ENCODE measurements at places on chromosomes 2 and 18. TPM values are rescaled to one million over a fixed set of nuclear protein-coding genes. Genes with fewer than 3 reads are reported as not detected.
A peak's percentile ranks its signal among the peaks of the same experiment; 100 is the strongest.

HNMT gene
- total RNA-seq: 51.9 TPM

GRCh38 chr2:363824-364470 lies 76.1 kb upstream of the ALKAL2 start:
- no peaks in the 10 kb centered on the region for H3K27me3 ChIP-seq
- no peaks in the 10 kb centered on the region for H3K36me3 ChIP-seq
- no peak overlapping the region for H3K27ac ChIP-seq
- H3K4me3 ChIP-seq: no peak overlapping the region

DNA sequence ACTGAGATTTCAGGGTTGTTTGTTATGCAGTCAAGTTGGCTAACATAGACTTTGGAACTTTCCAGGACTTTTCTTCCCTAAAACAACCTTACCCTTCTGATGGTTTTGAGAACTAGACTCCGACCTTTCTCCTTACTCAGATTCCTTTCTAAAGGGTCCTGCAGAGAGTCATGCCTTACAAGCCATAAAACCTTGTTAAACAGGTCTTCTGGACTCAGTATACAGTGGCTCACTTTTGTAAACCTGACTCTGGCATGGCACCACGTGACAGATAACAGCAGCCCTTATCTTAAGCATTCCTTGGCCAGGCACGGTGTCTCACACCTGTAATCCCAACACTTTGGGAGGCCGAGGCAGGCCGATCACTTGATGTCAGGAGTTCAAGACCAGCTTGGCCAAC lies 253.2 kb upstream of the RAB6C start:
- DNase-seq: no peak
- no peaks in the 10 kb centered on the region for H3K36me3 ChIP-seq
- no peak overlapping the region for H3K27ac ChIP-seq
- H3K27me3 ChIP-seq: no peaks in the 10 kb centered on the region
- H3K4me3 ChIP-seq: no peak overlapping the region

GRCh38 chr2:26448651-26449050 lies 29.3 kb downstream of the OTOF start:
- no peak for DNase-seq
- H3K4me1 ChIP-seq: no peaks in the 10 kb centered on the region
- no peaks in the 10 kb centered on the region for H3K36me3 ChIP-seq
- H3K27ac ChIP-seq: no peak overlapping the region
- H3K27me3 ChIP-seq: no peaks in the 10 kb centered on the region

DNA sequence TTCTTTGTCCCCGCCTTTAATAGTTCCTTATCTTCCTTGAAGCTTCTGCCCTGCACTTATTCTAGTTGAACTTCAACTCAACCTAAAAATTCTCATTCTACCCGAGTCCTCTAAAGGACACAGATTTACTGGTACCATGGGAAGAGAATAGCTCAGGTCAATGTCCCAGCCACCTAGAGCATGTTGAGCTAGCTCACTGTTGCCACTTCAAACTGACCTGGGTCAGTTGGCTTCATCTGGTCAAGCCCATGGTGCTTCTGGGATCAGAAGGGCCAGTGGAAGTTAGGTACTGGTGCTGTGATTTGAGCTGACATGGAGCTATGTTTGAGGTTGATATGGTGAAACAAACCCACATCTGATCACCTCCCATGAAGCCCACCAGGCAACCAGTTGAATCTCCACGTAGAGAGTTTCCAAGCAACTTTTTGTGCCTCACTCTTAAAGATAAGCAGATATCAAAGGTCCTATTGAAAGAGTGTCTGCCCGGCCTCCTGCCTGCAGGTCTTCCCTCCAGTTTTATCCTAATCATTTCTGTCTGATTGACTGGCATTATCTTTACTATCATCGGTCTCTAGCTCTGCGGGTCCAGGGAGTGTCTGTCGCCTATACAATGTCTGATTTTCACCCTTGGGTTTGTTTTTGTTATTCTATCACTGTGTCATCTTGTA lies 17.2 kb downstream of the GREB1 start:
- DNase-seq: no peak
- no peak overlapping the region for H3K27ac ChIP-seq
- H3K4me1 ChIP-seq: no peaks in the 10 kb centered on the region

DNA sequence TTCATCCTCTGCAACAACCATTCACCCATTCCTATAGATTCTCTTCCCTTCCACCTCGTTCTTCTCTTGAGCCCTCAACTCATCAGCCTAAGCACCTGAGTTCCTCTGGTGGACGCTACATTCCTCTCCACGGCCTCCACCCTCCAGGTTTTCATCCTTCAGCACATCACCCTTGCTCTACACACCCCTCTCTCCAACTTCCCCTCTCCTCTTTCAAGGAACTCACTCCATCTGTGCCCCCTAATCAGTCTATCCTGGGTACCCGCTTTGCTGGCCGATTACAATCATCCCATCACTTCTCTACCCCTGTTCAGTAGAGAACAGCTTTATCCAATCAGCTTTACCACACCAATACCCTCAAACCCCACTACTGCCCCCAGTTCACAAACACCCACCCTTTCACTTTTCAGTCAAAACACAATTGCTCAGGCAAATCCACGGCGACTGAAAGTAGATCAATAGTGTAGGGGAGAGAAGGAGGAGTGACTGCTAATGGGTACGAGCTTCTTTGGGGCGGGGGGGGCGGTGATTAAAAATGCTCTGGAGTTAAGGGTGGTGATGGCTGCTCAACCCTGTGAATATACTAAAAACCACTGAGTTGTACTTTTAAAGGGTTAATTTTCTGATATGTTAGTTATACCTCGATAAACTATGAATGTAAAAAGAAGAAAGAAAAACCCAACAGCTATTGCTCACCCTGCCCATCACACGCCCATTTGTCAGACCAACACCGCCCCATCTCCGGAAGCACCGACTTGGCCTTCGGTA lies 857 bp downstream of the DYM start:
- no peaks in the 10 kb centered on the region for H3K27me3 ChIP-seq
- no peaks in the 10 kb centered on the region for H3K36me3 ChIP-seq
- peak overlapping the region; percentile 88 for H3K27ac ChIP-seq
- H3K4me3 ChIP-seq: peak overlapping the region; percentile 91
- no peak for DNase-seq
- peaks cover 11% of the 10 kb centered on the region for H3K4me1 ChIP-seq
